Stomach (tissue), 19 donors: ENCODE measurements at places on chromosomes 6 and 20. TPM values are rescaled to one million over a fixed set of nuclear protein-coding genes. Genes with fewer than 3 reads are reported as not detected.

Gene KCNQ2
- 2.2 TPM for total RNA-seq

DNA sequence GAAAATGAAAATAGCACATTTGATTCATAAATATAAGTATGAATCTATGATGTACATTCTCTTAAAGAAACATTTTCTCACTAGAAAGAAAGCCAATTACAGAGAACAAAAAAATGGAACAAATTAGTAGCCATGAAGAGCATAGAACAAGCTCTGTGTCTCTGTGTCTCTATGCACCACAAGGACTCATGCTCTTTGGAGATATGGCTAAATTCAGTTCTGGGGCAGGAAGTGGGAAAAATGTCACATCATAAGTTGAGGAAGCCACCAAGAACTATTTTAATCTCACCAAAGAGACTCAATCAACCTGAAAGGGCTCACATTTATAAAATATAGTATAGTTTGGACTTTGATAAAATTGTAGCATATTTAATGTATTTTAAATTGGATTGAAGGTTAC is 1259.8 kb upstream of the GJE1 start:
- no peak overlapping the region for H3K4me3 ChIP-seq
- no peaks in the 10 kb centered on the region for H3K27me3 ChIP-seq
- DNase-seq, result no peak
- no peak overlapping the region for H3K27ac ChIP-seq
- H3K36me3 ChIP-seq, result no peaks in the 10 kb centered on the region

DNA sequence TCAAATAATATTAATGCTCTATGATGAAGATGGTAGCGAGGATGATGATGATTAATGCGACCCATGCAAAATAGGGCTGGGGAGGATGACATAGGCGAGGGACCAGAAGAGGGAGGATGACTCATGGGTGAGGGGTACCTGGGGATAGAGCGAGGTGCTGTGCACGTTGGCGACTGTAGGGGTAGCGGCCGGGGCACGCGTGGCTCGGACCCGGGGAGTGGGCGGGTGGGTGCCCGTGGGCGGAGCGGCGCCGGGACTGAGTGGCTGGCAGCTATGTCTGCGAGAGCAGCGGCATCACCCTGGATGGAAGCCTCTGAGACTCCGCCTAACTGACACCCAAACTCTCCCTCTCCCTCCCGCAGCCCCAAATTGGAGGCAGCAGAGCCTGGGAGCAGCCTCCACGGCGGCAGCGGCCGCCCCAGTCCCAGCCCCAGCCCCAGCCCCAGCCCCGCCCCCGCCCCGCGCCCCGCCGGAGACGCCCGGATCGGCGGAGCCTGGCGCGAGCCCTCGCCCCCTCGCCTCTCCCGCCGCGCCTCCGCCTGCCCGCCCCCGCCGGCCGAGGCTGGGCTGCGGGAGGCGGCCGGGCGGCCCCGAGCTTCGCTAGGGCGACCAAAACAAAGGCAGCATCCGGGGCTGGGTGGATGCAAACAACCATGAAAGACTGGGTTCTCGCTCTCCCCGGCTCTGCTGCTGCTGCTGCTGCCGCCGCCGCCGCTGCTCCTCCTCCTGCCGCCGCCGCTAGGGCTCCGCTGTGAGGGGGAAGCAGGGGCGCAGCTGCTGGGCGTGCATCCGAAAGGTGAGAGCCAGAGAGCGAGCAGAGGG is at the start of gene RIMS1:
Gene RIMS1 (plus strand): TSS at position 367 of the 822 bp plus-strand sequence. CDS start 474 bp downstream, outside the sequence.
- peak within 1 kb of the TSS; percentile 38 for H3K4me3 ChIP-seq
- H3K4me1 ChIP-seq, result peaks cover 10% of the 10 kb centered on the region
- no peak within 1 kb of the TSS for H3K27ac ChIP-seq
- DNase-seq, result no peak
- peaks cover 6% of the 10 kb centered on the region for H3K27me3 ChIP-seq
- no peaks in the 10 kb centered on the region for H3K36me3 ChIP-seq

GRCh38 chr6:44472250-44472945 is 84.9 kb downstream of the CDC5L start:
- H3K4me1 ChIP-seq, result peaks cover 6% of the 10 kb centered on the region
- no peak for DNase-seq
- no peak overlapping the region for H3K27ac ChIP-seq
- no peaks in the 10 kb centered on the region for H3K36me3 ChIP-seq
- H3K27me3 ChIP-seq, result no peaks in the 10 kb centered on the region

DNA sequence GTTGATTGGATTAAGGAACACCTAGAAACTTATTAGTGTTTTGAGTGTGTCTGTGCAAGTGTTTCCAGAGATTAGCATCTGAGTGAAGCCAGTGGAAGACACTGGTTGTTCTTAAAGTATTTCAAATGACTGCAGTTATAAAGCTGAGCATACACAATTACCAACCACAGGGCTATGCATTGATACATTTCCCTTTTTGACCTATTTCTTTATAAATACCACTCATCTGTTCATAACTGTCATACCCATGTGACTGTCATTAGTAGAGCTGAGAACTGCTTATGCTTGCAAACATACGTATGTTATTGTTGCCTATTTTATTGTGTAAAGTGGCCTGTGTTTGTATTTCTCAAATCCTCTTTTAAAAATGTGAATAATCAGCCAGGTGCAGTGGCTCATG is 15.3 kb upstream of the ZC3H12D start:
- peaks cover 4% of the 10 kb centered on the region for H3K4me1 ChIP-seq
- H3K4me3 ChIP-seq, result no peak overlapping the region
- H3K36me3 ChIP-seq, result peaks cover 18% of the 10 kb centered on the region

DNA sequence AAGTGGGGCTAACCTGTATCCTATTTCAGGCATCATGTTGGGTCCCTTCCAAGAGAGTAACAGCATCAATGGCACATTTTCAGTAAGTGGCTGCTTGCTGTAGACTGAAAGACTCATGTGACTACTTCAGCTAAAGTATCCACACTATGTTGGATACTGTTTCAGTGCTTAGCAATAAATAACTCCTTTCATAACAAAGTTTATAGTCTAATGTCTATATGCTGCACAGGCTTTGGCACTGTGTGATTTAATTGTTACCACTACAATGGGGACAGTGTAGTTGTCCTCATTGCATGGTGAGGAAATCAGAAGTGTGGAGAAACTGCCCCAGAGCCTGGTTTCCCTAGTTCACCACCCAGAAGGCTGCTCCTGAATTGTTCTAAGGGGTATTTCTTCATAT is 318.0 kb upstream of the PTCHD4 start:
- no peaks in the 10 kb centered on the region for H3K27me3 ChIP-seq
- peak; percentile 3 for DNase-seq
- H3K27ac ChIP-seq, result no peak overlapping the region
- no peak overlapping the region for H3K4me3 ChIP-seq
- H3K36me3 ChIP-seq, result no peaks in the 10 kb centered on the region

- DNase-seq, result no peak
- H3K27ac ChIP-seq, result no peak overlapping the region
- H3K27me3 ChIP-seq, result no peaks in the 10 kb centered on the region
- no peak overlapping the region for H3K4me3 ChIP-seq
Measured at GRCh38 chr20:21046413-21047070, 59.6 kb downstream of the LINC00237 start.

Gene C20orf144
- total RNA-seq, result not detected

Gene PRL
- not detected for total RNA-seq

Gene TBXT
- not detected for total RNA-seq

Gene TFAP2A
- not detected for total RNA-seq

DNA sequence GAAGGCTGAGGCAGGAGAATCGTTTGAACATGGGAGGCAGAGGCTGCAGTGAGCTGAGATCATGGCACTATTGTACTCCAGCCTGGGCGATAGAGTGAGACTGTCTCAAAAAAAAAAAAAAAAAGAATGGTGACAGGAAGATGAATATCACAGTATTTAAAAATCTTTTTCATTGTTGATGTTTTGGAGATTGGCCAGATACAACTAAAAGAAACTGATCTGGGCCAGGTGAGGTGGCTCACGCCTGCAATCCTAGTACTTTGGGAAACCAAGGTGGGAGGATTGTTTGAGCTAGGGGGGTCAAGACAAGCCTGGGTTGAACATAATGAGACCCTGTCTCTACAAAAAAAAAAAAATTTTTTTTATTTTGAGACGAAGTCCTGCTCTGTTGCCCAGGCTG is 52.1 kb downstream of the TRAF3IP2 start:
- H3K4me3 ChIP-seq, result no peak overlapping the region
- H3K27ac ChIP-seq, result peak overlapping the region; percentile 59
- no peaks in the 10 kb centered on the region for H3K27me3 ChIP-seq
- H3K4me1 ChIP-seq, result peaks cover 42% of the 10 kb centered on the region

DNA sequence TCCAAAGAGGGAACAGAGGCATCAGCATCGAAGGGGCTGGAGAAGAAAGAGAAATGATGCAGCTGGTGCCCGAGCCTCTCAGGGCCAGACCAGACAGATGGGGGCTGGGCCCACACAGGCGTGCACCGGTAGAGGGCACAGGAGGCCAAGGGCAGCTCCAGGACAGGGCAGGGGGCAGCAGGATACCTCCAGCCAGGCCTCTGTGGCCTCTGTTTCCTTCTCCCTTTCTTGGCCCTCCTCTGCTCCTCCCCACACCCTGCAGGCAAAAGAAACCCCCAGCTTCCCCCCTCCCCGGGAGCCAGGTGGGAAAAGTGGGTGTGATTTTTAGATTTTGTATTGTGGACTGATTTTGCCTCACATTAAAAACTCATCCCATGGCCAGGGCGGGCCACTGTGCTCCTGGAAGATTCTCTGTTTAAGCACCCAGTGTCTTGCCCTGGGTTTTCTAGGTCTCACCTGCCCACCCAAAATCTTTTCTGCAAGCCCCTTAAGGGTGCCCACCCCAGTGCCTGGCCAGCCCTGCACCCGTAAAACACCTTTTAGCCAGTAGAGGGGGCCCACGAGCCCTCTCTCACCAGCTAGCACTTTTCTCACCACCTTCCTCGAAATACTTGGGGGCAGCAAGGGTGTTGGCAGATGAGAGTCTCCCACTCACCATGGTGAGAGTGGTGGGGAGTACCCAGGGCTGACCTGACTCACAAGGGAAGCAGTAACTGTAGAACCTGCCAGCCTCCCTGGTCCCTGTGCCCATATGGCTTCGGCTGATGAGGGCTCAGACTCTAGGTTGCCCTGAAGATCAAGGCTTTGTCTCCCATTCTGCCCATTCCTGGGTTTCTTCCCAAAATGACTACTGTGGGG is 35.7 kb upstream of the ID1 start:
- H3K4me1 ChIP-seq, result peaks cover 80% of the 10 kb centered on the region
- no peak overlapping the region for H3K4me3 ChIP-seq
- H3K27ac ChIP-seq, result peak overlapping the region; percentile 95
- peak; percentile 83 for DNase-seq
- H3K27me3 ChIP-seq, result no peaks in the 10 kb centered on the region

GRCh38 chr20:59747671-59748515 is 143.6 kb downstream of the PHACTR3 start:
- no peak overlapping the region for H3K4me3 ChIP-seq
- no peak for DNase-seq
- no peak overlapping the region for H3K27ac ChIP-seq
- H3K4me1 ChIP-seq, result peaks cover 39% of the 10 kb centered on the region
- H3K36me3 ChIP-seq, result no peaks in the 10 kb centered on the region

- no peak overlapping the region for H3K4me3 ChIP-seq
- no peaks in the 10 kb centered on the region for H3K36me3 ChIP-seq
- peaks cover 14% of the 10 kb centered on the region for H3K4me1 ChIP-seq
- DNase-seq, result no peak
Measured at GRCh38 chr6:157228426-157229131, 94.7 kb downstream of the TMEM242 start.

DNA sequence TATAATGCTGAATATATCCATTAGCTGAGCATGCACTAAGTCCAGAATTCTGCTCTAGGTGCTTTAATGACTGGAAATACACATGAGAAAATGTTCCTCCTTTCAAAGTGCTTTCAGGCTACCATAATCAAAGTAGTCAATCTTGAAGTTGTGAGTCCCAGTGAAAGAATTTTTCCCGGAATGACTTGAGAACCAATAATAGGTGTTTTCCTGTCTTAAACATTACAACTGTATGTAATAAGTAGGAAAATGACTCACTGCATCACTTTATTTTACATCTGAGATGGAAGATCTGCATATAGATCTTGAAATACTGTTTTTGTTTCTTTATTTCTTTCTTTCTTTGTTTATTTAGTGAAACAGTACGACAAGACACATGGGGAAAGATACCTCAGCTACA is 437.4 kb upstream of the JAG1 start:
- H3K4me3 ChIP-seq, result no peak overlapping the region
- DNase-seq, result no peak
- no peaks in the 10 kb centered on the region for H3K27me3 ChIP-seq
- H3K4me1 ChIP-seq, result peaks cover 10% of the 10 kb centered on the region

DNA sequence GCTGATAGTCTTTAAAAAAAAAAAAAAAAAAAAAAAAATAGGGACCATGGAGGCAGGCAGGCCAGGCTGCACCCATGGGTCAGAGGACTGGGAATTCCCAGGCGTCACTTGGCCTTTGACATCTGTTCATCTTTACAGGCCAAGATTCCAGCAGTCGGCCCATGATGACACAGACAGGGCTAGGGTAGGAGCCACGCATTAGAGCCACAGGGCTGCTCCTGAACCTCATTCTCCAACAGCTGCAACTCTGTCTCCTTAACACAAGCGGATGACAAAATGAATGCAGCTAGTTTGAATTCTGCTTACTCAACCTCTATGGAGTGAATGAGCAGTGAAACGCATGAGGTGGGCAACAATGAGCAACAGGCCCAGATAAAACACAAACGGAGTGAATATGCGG is 126.4 kb downstream of the LY86 start:
- no peak overlapping the region for H3K4me3 ChIP-seq
- no peaks in the 10 kb centered on the region for H3K27me3 ChIP-seq
- no peak for DNase-seq
- H3K27ac ChIP-seq, result peak overlapping the region; percentile 81

- no peak within 1 kb of the TSS for H3K27ac ChIP-seq
- no peaks in the 10 kb centered on the region for H3K4me1 ChIP-seq
- no peak for DNase-seq
Measured at GRCh38 chr6:49787176-49787575, at the start of gene PGK2. PGK2 (minus strand) TSS chr6:49787285; CDS start chr6:49787187, 98 bp downstream.

DNA sequence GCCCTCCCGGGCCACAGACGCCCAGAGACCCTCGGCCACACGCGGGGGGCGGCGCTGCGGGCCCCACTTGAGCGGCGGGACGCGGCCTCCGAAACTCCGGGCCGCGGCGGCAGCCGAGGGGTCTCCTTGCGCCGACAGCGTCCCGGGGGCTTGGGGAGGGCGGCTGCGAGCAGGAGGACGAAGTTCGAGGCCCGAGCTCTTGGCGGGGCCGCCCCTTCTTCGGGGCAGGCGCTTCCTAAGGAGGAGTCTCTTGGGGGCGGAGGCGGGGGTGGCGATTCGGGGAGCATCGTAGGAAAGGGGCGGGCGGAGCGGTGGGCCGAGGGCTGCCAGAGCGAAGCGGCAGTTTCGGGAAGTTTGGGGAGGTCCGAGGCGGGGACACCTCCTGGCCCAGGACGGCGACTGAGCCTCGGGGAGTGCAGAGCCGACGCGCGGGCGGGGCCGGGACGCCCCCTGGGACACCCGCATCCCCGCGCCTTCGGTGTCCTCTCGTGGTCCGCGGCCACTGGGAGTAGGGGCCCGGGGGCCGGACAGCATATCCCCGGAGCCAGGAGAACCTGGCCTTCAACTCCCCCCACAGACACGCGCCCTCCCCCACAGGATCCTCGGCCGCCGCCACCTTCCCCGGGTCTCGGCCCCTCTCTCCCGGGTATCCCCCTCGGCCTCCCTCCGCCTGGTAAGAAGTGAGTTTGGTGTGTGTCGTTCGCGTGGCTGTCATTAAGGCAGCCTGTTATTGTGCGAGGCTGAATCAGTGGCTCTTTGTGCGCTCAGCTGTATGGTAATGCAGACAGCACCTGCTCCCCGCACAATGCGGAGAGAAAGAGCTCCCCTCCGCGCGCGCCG is 613 bp upstream of the DLL1 start:
- H3K4me1 ChIP-seq, result peaks cover 82% of the 10 kb centered on the region
- H3K27me3 ChIP-seq, result peaks cover 100% of the 10 kb centered on the region
- DNase-seq, result peak; percentile 57
- H3K4me3 ChIP-seq, result peak overlapping the region; percentile 83

Gene MYB
- 118 TPM for total RNA-seq

- no peaks in the 10 kb centered on the region for H3K27me3 ChIP-seq
- no peak for DNase-seq
- H3K27ac ChIP-seq, result no peak overlapping the region
- H3K4me3 ChIP-seq, result no peak overlapping the region
Measured at GRCh38 chr6:39451831-39452230, 129.3 kb upstream of the KCNK16 start.

Gene EYS
- not detected for total RNA-seq
